GM23338 (cell line): ENCODE measurements at places on chromosomes 11 and 22. TPM values are rescaled to one million over a fixed set of nuclear protein-coding genes. Genes with fewer than 3 reads are reported as not detected.

GRCh38 chr11:60563553-60564235 lies 48.5 kb downstream of the MS4A13 start:
- no peaks in the 10 kb centered on the region for H3K27me3 ChIP-seq
- H3K36me3 ChIP-seq = no peaks in the 10 kb centered on the region
- H3K27ac ChIP-seq = no peak overlapping the region
- H3K4me3 ChIP-seq = no peak overlapping the region
- DNase-seq = peak; percentile 46
- H3K4me1 ChIP-seq = no peaks in the 10 kb centered on the region

Gene GGTLC2
- not detected in 2 replicates for total RNA-seq

DNA sequence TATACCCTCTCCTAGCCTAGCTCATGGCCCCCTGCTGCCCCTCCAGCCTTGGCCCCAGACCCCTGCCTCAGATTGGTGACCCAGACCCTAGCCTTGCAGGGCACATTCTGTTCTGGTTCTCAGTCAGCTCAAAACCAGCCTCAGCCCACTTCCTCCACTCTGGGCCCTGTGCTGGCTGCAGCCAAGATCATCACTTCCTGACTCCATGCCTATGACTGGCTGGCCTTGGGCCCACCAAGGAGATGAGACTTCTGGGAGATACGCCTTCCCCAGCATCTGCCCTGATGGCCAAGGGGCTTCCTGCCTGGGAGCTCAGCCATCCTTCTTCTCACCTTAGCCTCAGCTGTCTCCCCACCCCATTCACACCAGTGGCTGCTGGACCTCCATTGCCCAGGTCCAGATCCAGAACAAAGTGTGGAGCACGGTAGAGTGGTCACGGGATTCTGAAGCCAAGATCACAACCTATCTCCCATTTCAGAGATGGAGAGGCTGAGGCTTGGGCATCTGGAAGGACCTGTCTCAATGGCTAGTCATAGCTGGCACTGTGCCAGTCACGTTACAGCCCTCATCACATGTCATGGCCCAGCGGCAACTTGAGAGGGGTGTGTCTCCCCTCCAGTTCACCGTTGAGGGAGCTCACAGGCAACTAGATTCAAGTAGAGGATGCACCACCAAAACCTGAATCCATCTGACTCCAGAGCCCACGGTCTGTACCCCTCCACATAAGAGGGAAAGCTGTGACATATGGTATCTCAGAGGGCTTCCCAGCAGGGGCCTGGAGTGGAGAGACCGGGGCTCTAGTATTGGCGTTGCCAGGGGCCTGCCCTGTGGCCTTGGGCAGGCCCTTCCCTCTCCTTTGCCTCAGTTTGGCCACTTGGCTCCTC lies 43.0 kb upstream of the KLHL35 start:
- no peak overlapping the region for H3K27ac ChIP-seq
- no peak overlapping the region for H3K4me3 ChIP-seq
- DNase-seq = no peak
- no peaks in the 10 kb centered on the region for H3K36me3 ChIP-seq
- H3K4me1 ChIP-seq = peaks cover 5% of the 10 kb centered on the region; the same call in 1 of the 2 replicates

Gene PGA3
- not detected in 2 replicates for total RNA-seq

Gene TMEM151A
- total RNA-seq = 4.4 and 5.0 TPM in 2 replicates

Gene CCDC82
- total RNA-seq = 15.7 and 23.5 TPM in 2 replicates

DNA sequence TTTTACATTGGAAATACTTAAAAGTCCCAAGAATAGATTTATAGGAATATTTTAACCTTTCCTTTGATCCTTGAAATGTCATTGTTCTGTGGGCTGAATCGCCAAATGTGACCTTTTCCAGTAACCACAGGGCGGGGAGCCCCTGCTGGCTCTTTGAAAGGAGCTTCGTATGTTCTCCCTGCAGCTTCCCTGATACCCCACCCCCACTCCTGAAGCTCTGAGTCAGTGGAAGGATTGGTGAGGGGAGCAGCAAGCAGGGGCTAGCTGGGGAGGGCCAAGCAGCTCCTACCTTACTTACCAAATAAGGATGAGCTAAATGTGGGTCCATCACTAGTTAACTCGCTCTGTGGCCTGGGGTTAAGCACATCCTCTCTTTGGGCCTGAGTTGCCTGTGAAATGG lies 87.7 kb downstream of the CHST1 start:
- peaks cover 12% of the 10 kb centered on the region for H3K4me1 ChIP-seq
- H3K27me3 ChIP-seq = no peaks in the 10 kb centered on the region
- peak; percentile 24 for DNase-seq
- no peaks in the 10 kb centered on the region for H3K36me3 ChIP-seq
- no peak overlapping the region for H3K4me3 ChIP-seq
- H3K27ac ChIP-seq = no peak overlapping the region

Gene PPME1
- total RNA-seq = 34.6 and 37.2 TPM in 2 replicates

Gene CCDC87
- total RNA-seq = 0.74 and 1.2 TPM in 2 replicates

- H3K27ac ChIP-seq = peak overlapping the region; percentile 62; the same call in 1 of the 2 replicates
- no peaks in the 10 kb centered on the region for H3K36me3 ChIP-seq
- no peak overlapping the region for H3K4me3 ChIP-seq
- H3K27me3 ChIP-seq = no peaks in the 10 kb centered on the region
These were observed 21.7 kb downstream of the SLC25A17 start for GRCh38 chr22:40797427-40797826.

- no peaks in the 10 kb centered on the region for H3K36me3 ChIP-seq
- H3K27ac ChIP-seq = no peak overlapping the region
- no peaks in the 10 kb centered on the region for H3K27me3 ChIP-seq
- no peak overlapping the region for H3K4me3 ChIP-seq
These were observed 224.2 kb downstream of the GUCY1A2 start for GRCh38 chr11:106794058-106794457.

DNA sequence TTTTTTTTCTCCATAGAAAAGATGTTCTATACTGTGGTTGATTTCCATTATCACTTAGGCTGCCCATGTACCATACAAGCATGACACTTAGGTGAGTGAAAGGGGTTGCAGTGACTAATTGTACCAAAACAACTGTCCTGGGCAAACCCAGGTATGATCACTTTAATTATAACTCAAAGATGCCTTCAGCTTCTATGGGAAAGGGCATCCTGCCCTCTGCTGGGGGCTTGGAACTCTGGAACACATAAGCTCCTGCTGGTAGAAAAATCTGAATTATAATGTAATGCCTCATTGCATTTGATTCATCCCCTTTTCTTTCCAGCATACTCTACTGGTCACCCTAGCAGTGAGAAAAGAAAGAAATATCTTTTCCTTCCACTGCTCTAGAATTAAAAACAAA lies 206.3 kb downstream of the DDX10 start:
- DNase-seq = peak; percentile 74
- H3K4me3 ChIP-seq = no peak overlapping the region
- H3K36me3 ChIP-seq = no peaks in the 10 kb centered on the region
- H3K27me3 ChIP-seq = no peaks in the 10 kb centered on the region

DNA sequence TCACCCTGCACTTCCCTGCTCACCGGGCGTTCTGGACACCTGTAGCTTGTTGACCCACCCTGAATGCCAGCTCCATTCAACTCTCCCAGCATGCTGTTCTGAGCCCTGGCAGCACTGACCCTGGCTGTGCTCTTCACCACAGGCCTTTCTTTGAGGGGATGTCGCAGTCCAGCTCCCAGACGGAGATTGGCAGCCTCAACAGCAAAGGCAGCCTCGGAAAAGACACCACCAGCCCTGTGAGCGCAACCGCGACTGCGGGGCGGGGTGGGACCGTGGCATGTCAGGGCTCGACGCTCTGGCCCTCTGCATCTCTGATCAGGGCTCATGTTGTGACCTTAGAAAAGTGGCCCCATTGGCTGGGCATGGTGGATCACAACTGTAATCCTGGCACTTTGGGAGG lies 47.4 kb upstream of the RAB1B start:
- peaks cover 5% of the 10 kb centered on the region; the same call in 1 of the 2 replicates for H3K4me1 ChIP-seq
- no peak overlapping the region for H3K27ac ChIP-seq
- no peaks in the 10 kb centered on the region for H3K27me3 ChIP-seq
- no peak overlapping the region for H3K4me3 ChIP-seq
